AML-193 (cell line): ENCODE measurements at places on chromosomes 4 and X.

DNA sequence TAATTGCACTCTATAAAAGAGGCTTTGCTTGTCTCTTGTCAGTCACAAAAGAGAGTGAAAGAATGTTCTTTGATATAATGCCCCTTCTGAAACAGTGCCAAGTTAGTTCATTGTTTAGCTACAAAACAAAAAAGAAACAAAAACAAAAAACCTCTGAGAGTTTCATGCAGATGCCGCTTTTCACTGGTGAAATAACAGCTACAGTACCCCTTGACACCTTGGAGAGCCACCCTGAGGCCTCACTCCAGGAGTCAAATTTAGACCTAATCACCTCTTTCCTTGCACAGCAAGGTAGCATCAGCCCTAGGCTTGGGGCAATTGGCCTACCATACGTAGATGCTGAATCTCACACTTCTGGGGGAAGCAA, 185.2 kb downstream of the UNC5C start:
- DNase-seq: no peak

DNA sequence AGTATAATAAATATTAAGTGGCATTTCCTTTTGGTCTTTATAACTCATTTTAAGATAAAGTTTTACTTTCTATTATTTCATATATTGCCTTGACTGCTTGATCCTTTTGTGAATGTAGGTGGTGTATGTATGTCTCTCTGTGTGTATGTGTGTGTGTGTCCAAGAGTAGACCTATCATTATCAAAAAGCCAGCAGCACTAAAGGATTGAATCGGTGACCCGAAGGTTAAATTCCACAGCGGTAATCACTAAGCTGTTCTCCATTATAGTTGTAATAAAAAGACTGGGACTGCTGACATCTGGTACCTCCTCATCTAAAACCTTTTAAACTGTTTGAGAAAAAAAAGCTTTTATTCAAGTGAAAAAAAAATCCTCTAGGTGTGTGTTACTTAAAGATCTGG, 1014.8 kb downstream of the PCDH7 start:
- no peak for DNase-seq

DNA sequence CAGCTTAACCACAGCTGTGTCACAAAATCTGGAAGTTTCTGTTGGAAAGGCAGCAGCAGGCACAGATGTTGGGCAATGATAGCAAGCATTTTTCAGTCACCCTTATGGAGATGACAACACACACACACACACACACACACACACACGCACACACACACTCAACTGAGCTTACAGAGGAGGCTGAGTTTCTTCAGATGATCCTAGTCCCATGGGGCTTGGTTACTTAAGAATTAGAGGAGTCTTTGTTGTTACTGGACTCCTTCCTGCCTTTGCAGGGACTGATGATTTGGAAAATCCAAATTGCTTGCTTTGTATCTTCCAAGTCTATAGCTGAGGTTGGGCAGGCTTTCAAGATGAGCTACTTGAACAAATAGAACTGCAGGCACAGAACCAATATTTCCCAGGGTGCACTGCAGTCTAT, 740.1 kb upstream of the PITX2 start:
- DNase-seq: no peak

GRCh38 chr4:181677621-181678020, 565.6 kb upstream of the TENM3 start:
- DNase-seq: no peak

- no peak for DNase-seq
These were observed 793.9 kb downstream of the ADGRL3 start for GRCh38 chr4:61994036-61994435.
